ENCODE measurements at places on chromosomes 7 and 10. TPM values are rescaled to one million over a fixed set of nuclear protein-coding genes. Genes with fewer than 3 reads are reported as not detected.

PALD1 gene
- total RNA-seq, result 6.7 TPM

AKR1C1 gene
- 547 TPM for total RNA-seq

SUN3 gene
- total RNA-seq, result not detected

FAM25A gene
- total RNA-seq, result not detected

AZGP1 gene
- total RNA-seq, result 0.13 TPM

OR13A1 gene
- not detected for total RNA-seq

All from A549 treated with Mapracorat at 1 μM for 4 hours (cell line).